ENCODE measurements at places on chromosomes 4 and X. TPM values are rescaled to one million over a fixed set of nuclear protein-coding genes. Genes with fewer than 3 reads are reported as not detected.

- no peak for DNase-seq
Measured at GRCh38 chr4:95023110-95023509, 265.4 kb downstream of the BMPR1B start.

GRCh38 chrX:78886550-78886949 lies 58.6 kb upstream of the P2RY10 start:
- no peak for DNase-seq

DNA sequence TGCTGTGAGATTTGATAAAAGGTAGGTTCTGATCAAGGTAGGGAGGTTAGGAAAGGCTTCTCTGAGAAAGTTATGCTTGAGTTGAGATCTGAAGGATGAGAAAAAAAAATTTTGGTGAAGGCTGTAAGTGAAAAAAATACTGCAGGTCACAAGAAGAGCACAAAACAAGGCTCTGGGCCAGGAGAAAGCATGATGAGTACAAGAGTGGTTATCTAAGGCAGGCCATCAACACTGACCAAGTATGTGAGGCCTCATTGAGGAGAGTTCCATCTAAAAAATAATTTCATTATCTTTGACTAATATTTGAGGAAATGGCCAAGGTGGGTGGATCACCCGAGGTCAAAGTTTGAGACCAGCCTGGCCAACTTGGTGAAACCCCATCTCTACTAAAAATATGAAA lies 71.6 kb upstream of the SLC4A4 start:
- no peak for DNase-seq

DNA sequence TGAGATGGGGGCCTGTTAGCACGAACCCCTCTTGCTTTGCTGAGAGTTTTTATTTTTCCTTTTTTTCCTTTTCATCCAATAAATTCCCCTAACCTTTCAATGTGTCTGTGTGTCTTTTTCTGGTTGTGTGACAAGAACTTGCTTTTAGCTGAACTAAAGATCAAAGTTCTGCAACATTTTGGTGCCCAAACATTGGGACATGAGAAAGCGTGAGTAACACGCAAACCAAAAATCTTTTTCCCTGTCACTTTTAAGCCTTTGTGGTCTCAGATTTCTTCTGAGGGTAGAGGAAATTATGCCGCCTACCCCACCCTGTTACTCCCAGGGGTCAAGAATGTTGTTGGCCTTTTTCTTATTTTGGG lies 141.8 kb upstream of the CPXCR1 start:
- no peak for DNase-seq

- no peak for DNase-seq
Measured at GRCh38 chr4:126004941-126005340, 690.2 kb downstream of the FAT4 start.

GRCh38 chrX:154540897-154541535 lies 5.6 kb downstream of the G6PD start:
- peak; percentile 64 for DNase-seq

- DNase-seq = no peak
Measured at GRCh38 chr4:160498211-160498610, 1395.3 kb downstream of the RAPGEF2 start.

- DNase-seq = peak; percentile 39
Measured at GRCh38 chrX:1401611-1402430, 9.9 kb upstream of the SLC25A6 start.

- no peak for DNase-seq
Measured at GRCh38 chr4:71857713-71858451, 74.0 kb upstream of the GC start.

DNA sequence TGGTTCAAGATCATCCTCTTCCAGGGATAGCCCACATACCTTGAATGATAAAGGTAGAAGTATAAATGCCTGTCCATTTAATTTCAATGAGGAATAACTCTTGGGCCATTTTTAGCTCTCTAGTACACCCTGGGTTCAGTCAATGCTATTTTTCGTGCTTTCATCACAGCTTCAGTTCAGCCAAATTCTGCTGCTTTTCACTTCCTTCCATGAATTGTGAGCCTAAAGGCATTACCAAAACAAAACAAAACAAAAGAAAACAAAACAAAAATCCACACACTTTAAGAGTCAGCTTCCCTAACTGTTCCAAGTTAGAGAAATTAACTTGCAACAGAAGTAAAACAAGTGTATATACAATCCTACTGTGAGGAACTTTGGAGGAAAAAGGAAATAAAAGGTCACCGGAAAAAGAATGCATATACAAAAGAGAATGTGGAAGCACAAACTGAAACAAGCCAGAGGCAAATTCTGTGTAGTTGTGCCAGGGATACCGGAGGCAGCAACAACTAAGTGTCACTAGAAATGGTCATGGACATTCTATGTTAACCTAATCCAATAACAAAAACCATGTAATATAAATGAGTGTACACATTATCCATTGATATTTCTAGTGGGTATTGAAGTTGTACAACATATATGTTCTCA lies 423.1 kb downstream of the KCTD8 start:
- DNase-seq = no peak

DNA sequence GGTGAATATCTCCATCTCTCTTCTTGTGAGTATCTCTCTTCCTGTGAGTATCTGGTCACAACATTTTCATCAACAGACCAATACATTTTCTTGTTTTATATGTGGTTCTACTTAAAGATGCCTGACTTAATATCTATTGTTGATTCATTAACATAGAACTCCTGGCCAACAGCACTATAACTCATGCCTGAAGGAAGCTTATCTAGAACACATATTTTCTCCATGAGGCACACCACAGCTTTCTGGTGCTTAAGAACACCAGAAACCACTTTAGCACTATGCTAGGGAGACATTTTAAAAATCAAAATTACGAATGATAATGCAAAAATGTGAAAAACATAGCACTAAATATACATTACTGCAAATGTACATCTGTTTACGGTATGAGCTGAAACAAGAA lies 190.4 kb downstream of the GABRB1 start:
- DNase-seq = no peak

DNA sequence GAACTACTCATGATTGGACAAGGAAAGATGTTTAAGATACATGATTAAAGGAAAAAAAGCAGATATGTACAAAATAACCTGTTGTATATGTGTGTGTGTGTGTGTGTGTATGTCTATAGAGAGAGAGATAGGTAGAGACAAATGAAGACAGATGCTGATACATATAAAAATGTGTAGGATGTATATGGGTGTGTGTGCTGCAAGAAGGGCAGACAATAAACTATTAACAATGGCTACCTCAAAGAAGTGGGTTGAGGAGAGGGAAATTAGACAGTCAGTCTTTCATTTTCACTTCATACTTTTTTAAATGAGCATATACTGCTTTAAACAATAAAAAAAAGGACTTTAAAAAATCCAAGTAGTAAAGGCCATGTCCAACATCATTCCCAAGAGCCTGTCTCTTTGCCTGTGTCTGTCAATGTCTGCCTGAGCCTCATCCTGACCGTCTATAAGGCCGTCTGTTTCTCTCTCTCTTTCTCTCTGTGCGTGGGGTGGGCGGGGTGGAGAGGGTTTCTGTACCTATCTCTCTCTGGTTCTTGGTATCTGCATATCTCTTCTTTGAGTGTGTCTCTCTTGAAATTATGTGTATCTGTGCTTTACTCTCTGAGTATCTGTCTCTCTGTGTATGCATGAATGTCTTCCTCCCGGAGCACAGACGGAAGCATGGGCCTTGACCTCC lies 62.8 kb downstream of the LRBA start:
- no peak for DNase-seq

- no peak for DNase-seq
Measured at GRCh38 chrX:34146906-34147305, 14.8 kb upstream of the FAM47A start.

DNA sequence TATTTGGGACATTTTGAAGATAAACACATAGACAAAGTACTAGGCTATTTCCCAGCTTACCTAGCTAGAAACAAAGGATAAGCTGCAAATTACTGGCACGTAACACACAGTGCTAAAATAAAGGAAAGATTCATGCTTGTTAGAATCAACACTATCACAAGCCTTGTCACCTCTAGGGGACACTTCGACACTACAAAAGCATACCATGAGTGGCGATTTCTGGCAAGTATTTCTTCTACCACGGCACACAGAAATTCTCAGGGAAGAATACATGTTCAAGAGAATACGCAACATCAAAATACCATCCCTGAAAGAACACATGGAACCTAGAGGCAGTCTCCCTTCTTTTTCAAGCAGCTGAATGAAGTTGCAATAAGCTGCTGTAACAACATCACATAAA lies 5.1 kb downstream of the MECP2 start:
- DNase-seq = no peak

GRCh38 chrX:153953342-153953830 lies 8.9 kb upstream of the RENBP start:
- DNase-seq = peak; percentile 70

DNA sequence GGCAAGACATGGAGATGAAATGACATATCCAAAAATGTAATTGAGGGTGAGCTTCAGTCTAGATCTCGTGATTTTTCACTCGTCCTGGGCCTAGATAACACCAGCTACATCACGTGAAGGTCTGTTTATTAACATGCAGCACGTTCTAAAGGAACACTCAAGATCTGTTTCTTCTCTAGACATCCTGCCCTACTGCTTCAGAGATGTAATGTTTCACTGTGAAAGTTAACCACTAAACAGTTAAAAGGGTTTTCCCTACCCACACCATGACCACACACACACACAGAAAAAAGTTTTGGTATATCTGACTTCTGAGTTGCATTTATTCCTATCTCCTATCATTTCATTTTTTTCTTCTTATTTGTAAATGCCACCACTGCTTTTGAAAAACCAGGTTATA lies 52.3 kb upstream of the SMIM31 start:
- no peak for DNase-seq

GRCh38 chrX:104172121-104172520 lies 5.9 kb downstream of the FAM199X start:
- DNase-seq = no peak

DNA sequence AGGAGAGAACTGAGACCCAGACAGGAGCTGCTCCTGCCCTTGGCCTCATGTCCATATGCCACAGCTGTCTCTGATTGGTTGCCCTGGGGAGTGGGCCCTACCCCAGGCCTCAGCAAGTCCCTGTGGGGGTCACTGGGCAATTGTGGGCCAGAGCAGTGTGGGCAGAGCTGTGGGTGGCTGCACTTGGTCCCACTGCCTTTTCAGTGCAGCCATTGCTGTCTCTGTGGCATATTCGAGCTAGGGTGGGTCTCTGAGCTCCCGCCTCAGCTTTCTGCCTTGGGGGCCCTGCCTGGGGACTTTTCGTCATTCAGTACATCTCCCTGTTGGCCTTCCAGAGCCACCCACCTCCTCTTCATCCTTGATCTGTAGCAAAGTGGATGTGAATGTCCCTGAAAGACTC lies 69.8 kb upstream of the LRPAP1 start:
- DNase-seq = no peak

DNA sequence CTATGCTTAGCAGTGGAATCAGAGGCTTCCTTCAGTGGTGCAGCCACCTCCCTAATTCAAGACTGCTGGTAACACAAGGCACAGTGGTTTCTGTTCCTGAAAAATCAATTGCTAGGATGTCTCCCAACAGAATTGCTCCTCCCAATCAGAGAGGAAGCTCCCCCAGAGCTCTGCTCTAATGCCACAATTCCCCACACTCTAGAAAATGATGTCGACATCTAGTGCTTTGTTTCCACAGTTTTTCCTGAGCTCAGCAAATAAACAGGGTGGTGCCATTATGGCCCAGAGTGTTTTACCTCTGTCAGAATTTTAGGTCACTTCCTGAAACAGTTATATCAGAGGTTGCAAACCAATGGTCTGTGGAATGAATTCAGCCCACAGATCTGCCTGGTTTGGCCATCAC lies 24.7 kb downstream of the TAB3 start:
- no peak for DNase-seq

- no peak for DNase-seq
Measured at GRCh38 chrX:130174937-130175336, 3.2 kb downstream of the RAB33A start.

GRCh38 chr4:4792466-4792865 lies 67.0 kb upstream of the MSX1 start:
- no peak for DNase-seq

DNA sequence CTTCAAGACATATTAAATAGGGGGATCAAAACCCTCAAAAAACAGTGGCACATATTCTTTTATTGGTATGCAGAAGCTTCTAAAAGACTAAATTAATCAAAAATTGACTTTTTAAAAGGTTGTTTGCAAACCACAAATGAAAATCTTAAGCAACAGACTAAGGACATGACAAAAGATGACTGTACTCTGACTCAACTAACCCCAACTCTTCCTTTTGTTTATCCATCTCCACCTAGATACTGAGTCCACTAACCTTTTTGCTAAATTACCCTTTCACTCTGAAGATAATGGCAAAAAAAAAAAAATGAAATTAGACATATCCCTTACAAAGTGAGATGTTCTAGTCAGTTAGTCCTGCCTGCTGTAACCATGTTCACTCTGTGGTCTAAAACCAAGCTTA lies 91.6 kb upstream of the NLRP2B start:
- DNase-seq = no peak

DNA sequence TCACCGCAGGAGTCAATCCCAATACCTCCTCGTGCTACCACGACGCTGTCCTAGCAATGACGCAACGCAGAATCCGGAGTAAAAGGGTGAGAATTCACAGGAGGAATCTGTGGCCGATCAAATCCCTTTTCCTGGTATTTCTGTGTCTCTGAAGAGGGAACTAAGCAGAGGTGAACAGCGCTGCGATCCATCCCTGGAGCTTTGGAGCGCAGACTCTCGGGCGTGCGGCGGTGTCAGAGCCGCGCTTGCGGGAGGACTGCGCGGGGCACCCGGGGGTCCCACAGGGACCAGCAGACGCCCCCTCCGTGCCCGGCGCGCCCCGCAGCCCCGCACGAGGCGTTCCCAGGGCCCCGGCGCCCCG lies 17.2 kb upstream of the ZNF718 start:
- DNase-seq = no peak

DNA sequence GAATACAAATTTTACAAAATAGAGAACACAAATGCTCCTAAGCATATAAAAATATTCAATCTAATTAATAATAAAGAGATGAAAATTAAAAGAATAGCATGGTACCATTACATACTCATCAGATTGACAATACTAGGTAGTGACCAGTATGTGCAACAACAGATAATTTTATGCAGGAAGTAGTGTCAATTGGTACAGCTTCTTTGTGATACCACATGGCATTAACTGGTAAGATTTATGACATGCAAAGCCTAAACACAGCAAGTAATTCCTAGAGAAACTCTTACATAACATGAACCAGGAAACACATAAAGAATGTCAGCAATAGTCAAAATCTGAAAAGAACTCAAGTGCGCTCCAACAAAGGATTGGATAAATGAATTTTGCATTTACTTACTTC lies 26.3 kb downstream of the CXCL2 start:
- no peak for DNase-seq

GRCh38 chrX:147183161-147183560 lies 368.6 kb upstream of the CXorf51A start:
- no peak for DNase-seq

TMEM271 gene
- total RNA-seq = not detected

UGT2B15 gene
- not detected for total RNA-seq

SHROOM4 gene
- total RNA-seq = 33.2 TPM

SMIM31 gene
- 0.83 TPM for total RNA-seq

RAI2 gene
- 26.5 TPM for total RNA-seq

TNIP2 gene
- 36.7 TPM for total RNA-seq

CT45A1 gene
- total RNA-seq = not detected

CLCN4 gene
- 13.8 TPM for total RNA-seq
